ENCODE measurements at places on chromosomes 1 and 21.

DNA sequence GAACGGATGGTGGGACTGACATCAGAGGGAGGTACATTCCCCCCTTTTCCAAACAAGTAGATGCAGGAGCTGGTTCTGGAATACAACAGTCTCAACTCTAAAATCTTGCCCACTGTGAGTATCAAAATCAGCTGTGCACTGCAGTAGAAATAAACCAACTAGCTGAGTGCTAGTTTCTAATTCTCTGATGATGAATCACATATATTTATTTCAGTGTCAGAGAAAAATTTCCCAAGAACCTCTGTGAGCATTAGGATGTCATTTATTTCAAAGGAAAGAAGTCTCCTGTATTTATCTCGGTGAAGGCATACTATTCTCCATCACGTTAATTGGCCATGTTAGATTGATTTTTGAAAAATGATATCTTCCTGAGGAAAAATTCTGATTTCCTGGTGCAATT lies 67.1 kb downstream of the LHX9 start:
- no peak for DNase-seq

- DNase-seq, result no peak
These were observed 1.4 kb downstream of the JUN start for GRCh38 chr1:58782178-58783089.

DNA sequence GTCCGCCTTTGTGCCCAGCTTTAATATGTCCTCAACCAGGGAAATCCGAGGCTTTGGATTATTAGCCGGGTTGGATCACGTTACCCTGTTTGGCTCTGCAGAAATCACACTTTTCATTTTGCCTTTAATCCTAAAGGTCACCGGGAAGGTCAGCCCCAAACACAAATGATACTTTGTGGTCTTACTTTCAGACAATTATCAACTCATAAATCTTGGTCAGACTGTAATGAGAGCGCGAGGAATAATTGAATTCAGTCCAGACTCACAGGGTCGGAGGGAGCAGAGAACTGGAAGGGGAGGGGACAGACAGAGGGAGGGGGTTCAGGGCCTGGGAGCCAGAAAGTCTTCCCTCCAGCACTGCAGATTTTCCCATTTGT lies 91.7 kb upstream of the NFIA start:
- DNase-seq, result no peak

- no peak for DNase-seq
These were observed 80.9 kb upstream of the LBR start for GRCh38 chr1:225508538-225509375.

- DNase-seq, result no peak
These were observed 839.9 kb downstream of the LTN1 start for GRCh38 chr21:28152732-28153131.

- no peak for DNase-seq
These were observed 503 bp upstream of the PIGM start for GRCh38 chr1:160032165-160032820.

GRCh38 chr21:40300300-40300699 lies 433.1 kb downstream of the PCP4 start:
- DNase-seq, result no peak

- DNase-seq, result no peak
These were observed 82.9 kb upstream of the POU3F1 start for GRCh38 chr1:38129473-38129872.

GRCh38 chr1:18809953-18810899 lies 49.2 kb downstream of the TAS1R2 start:
- no peak for DNase-seq

GRCh38 chr1:224106568-224107281 lies 7.2 kb upstream of the FBXO28 start:
- DNase-seq, result no peak

DNA sequence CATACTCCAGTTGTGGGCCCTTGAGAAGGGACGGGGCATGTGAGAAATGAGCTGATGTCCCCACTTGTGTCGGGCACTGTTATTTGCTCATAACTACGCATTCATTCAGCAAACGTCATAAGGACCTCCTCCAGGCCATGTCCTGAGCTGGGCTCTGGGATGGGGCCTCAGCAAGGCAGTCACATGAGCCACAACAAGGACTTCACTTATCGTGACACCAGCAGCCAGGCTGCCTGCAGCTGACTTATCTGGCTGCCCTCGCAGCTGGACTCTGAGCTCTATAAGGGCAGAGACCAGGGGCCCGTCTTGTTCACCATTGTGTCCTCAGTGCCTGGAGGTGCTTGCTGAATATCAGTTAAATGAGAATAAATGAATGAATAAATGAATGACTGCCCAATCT lies 37.5 kb upstream of the GRIK3 start:
- DNase-seq, result no peak

GRCh38 chr1:174958396-174958795 lies 41.4 kb upstream of the CACYBP start:
- DNase-seq, result peak; percentile 42

DNA sequence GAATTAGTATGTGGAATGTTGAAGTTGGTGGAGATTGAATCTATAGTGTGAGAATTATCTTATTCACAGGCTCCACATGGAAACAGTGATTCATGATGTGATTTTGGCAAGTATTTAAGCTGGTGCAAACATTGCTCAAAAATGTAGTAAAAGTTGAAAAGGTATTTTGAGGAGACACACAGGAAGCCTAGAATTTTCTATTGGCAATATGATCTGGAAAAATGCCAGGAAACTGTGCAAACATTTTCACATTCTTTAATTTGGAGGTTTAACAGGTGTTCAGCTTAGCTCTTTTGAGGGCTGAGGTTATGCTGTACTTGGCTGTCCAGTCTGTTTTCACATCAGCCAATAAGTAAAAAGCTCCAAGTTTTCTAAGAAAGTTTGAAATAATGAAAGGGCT lies 327.3 kb downstream of the RWDD3 start:
- no peak for DNase-seq

- no peak for DNase-seq
These were observed 44.6 kb downstream of the WNT9A start for GRCh38 chr1:227903061-227903521.

GRCh38 chr1:36570006-36570405 lies 87.3 kb upstream of the CSF3R start:
- DNase-seq, result no peak

GRCh38 chr1:152141971-152142584 lies 16.9 kb downstream of the RPTN start:
- DNase-seq, result no peak

DNA sequence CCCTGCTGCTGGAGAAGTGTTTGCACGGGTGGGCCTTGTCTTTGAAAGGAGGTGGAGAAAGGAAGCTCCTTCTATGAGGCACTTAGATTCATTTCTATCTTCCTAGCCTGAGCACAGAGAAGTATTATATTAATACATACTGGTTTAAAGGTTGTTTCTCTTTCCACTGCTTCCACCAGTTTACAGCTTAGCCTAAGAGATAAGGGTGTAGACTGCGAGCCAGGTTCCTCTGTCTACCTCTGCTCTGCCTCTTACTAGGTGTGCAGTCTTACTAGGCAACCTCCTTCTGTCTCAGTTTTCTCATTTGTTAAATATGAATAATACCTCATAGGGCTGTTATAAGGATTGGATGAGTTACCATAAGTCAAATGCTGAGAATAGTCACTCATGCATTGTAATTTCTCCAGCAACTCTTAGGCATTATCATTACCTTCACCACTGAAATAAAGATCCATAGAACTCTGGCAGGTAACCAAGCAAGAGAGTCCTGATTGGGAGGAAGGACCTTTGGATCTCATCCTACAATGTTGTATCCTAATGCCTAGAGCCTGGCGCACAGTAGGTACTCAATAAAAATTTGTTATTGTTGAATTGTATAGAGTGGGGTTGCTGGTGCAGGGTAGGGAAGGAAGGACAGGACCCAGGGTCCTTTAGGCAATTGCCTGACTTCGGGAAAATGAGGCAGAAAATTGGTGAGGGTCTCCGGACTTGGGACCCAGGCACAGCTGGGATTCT lies 95.1 kb downstream of the TBX19 start:
- DNase-seq, result no peak

GRCh38 chr1:226108935-226109828 lies 46.7 kb downstream of the H3-3A start:
- peak; percentile 64 for DNase-seq

GRCh38 chr1:205508227-205508714 lies 3.8 kb downstream of the CDK18 start:
- DNase-seq, result no peak

GRCh38 chr1:183310753-183311479 lies 107.3 kb downstream of the NMNAT2 start:
- DNase-seq, result no peak

GRCh38 chr1:116067566-116067890 lies 43.7 kb upstream of the MAB21L3 start:
- DNase-seq, result no peak

DNA sequence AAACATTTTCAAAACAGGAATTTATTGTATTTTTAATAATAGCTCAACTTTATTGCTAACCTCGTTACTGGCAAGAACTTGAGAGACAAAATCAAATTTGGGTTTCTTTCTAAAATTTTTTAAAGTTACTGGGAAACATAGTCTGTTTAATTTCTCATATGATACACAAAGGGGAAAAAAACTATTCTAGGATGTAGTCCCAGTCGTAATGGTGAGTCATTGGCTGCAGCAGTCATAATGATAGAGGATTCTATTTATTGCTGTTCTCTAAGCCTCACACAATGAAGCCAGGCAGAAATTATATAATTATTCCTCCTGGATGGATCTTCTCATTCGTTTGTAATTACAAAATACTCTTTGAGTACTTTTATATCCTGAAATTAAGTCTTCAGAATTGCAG lies 326.5 kb upstream of the SGIP1 start:
- DNase-seq, result no peak

GRCh38 chr1:192235127-192235526 lies 76.9 kb downstream of the RGS18 start:
- DNase-seq, result no peak

DNA sequence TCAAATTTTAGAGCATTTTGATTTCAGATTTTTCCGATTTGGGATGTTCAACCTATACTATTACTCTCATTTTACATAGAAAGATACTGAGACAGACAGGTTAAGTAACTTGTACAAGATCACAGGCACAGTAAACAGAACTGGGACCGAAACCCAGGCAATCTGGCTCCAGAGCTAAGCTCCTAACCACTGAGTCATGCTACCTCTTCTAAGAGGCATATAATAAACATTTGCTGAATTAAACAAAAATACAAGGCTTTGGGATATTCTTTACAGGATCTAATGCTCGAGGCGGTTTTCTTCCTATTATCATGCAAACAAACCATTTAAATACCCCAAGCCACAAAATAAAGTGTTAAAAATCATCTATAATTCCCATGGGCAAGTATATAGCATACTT lies 50.3 kb downstream of the MCOLN2 start:
- DNase-seq, result no peak

- DNase-seq, result no peak
These were observed 33.2 kb upstream of the FAM163A start for GRCh38 chr1:179709841-179710329.

- no peak for DNase-seq
These were observed 10.5 kb upstream of the TARS2 start for GRCh38 chr1:150476754-150477153.

DNA sequence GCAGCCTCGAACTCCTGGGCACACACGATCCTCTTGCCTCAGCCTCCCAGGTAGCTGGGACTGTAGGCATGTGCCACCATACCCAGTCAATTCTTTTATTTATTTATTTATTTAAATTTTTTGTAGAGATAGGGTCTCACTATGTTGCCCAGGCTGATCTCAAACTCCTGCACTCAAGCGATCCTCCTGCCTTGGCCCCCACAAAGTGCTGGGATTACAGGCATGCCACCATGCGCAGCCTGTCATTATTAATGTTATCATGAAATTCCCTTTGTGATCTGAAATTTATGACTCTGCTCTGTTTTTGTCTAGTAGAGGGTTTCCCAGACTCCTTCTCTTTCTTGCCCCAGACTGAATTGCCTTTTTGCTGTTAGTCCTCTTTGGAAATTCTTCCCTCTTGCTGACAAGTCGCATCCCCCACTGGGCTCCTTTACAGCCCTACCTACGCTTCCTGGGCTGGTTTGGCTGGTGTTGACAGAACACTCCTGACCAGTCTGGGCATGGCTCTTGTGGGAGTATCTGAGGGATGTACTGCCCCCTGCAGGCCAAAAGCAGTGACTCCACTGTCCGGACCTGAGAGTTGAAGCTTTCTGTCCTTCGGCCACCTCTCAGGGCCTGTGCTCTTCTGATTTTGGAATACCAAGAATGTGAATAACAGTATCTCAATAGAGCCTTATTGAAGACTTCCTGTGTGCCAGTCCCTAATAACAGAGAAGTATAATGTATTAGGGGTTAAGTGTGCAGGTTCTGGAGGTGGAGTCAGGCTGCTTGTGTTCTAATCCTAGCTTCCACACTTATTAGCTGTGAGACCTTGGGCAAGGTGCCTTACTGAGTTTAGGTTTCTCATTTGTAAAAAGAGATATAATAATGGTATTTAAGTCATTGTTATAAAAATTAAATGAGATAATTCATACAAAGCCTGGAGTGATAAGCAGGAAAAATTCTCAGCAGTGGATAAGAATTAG lies 28.2 kb downstream of the TCEANC2 start:
- no peak for DNase-seq

DNA sequence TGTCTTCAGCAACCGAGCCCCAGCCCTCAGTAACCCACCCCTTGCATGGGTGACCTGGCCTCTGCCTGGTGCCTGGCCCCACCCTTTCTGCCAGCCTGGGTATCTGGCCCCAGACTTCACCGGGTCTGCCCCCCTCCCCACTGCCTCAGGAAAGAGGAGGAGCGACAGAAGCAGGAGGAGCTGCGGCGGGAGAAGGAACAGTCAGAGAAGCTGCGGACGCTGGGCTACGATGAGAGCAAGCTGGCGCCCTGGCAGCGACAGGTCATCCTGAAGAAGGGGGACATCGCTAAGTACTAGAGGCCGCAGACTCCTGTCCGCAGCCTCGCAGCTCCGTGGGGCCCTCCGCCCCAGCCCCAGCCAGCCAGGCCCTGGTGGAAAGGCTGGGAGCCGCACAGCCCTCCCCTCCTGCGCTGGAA lies 6.1 kb downstream of the TNFRSF25 start:
- no peak for DNase-seq

DNA sequence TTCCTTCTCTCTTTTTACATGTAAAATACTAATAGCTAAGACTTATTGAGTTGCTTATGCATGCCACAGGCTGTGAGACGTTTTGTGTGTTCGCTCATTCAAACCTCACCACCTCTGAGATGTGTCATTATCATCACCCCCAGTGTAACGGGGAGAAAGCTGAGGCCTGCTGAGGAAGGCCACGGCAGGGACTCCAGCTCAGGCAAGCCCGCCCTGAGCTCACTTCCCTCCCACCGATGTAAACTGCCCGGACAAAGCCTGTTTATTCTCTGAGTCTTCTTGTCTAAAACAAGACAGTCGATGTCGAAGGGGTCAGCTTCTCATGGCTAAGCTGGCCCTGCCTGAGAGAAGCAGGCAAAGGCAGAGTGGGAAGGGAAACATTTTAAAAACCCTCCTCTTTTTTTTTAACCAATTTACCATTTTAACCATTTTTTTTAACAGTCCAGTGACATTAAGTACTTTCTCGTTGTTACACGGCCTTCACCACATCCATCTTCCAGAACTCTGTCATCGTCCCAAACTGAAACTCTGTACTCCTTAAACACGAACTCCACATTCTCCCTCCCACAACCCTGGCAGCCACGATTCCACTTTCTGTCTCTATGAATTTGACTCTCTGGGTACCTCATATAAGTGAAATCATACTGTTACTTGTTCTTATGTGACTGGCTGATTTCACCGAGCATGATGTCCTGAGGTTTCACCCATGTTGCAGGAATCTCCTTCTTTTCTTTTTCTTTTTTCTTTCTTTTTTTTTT lies 204.8 kb upstream of the GALNT2 start:
- DNase-seq, result no peak

- DNase-seq, result no peak
These were observed 89.5 kb upstream of the DPH5 start for GRCh38 chr1:101115112-101115511.

- DNase-seq, result no peak
These were observed 1.7 kb upstream of the MRPS15 start for GRCh38 chr1:36465731-36466369.

GRCh38 chr1:31587720-31588423 lies 11.6 kb downstream of the TINAGL1 start:
- DNase-seq, result no peak
